Activated T-helper 1 cell treated with Interleukin-2 at 50 U/mL for 16 hours (primary cell): ENCODE measurements at places on chromosomes 11 and 22.

DNA sequence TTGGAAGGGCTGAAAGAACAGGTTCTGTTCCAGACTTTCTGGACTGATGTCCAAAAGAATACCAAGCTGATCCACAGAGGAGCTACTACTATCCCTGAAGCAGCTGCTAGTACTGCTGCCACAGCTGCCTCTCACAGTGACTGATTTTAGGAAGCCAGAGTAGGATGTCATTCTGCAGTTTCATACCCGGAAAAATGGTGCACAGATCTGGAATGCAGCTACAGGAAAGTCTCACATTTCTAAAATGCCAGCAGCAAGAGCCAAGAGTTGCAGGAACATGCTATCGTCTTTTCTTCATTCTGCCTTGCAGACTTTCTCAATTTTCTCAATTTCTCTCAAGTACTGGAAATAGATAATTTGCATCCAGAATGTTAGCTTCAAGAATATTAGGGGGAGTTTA lies 19.4 kb upstream of the CCDC179 start:
- no peak for DNase-seq

- DNase-seq: no peak
Observed at GRCh38 chr22:48021991-48022401, 1259.5 kb downstream of the TBC1D22A start.

GRCh38 chr22:39617342-39617741 lies 46.8 kb downstream of the CACNA1I start:
- DNase-seq: no peak

GRCh38 chr11:42974510-42975179 lies 337.2 kb upstream of the API5 start:
- no peak for DNase-seq

GRCh38 chr22:44623771-44624510 lies 78.1 kb upstream of the PRR5 start:
- no peak for DNase-seq

- no peak for DNase-seq
Observed at GRCh38 chr11:45848654-45849081, 1.4 kb downstream of the CRY2 start.

- no peak for DNase-seq
Observed at GRCh38 chr11:132284048-132284447, 913.6 kb downstream of the NTM start.

GRCh38 chr22:19661156-19661555 lies 53.1 kb upstream of the SEPTIN5 start:
- no peak for DNase-seq

DNA sequence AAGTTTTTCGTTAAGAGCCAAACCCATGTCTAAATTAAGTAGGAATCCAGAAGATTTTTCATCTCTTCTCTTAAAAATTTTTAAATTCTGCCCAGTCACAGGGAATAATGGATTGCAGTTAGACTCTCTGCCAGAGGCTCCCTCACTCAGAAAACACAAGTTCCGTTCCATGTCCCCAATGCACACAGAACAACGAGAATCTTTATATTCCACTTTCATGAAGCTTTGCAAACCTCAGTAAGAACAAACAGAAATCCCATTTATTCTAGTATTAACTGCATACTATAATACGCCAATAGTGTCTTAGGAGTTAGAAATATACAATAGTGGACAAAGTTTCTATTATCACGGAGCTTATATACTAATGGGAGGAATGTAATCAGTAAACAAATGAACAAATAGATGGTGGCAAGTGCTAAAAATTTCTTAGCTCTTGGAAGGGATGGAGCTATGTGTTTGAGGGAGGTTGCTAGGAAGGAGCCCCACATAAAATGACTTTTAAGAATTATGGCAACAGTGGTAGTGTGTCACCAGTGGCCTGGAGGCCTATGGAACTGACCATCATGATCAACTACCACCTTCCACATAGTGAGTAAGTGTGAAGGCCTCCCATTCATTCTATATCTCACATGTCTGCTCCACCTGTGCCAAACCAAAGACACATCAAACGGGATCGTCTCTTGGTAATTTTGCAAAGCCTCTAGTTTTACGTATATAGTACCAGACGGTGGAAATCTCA lies 24.9 kb downstream of the PICALM start:
- DNase-seq: no peak

GRCh38 chr11:17610085-17610894 lies 63.2 kb downstream of the OTOG start:
- DNase-seq: no peak

DNA sequence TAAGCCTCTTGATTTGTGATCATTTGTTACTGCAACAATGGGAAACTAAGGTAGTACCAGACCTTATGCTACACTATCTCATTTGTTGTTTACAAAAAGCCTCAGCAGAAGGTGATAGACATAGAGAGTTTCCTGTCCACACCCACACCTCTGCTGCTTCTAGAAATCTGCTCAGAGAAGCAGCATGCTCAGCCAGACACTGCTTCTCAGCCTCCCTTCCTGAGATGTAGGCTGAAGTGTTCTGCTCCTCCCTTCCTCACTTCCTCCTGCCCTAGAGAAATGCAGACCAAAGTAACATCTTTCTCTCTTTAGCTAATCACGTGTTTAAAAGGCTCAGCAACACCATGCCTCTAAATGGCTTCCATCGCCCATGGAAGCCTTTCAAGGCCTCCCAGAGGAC lies 88.4 kb downstream of the SLC1A2 start:
- peak; percentile 41 for DNase-seq

- no peak for DNase-seq
Observed at GRCh38 chr11:84290647-84291046, 1004.5 kb upstream of the CCDC90B start.
